CD8-positive, alpha-beta memory T cell (primary cell): ENCODE measurements at places on chromosomes 6 and 20. TPM values are rescaled to one million over a fixed set of nuclear protein-coding genes. Genes with fewer than 3 reads are reported as not detected.

DLK2 gene
- polyA plus RNA-seq, result 1.4 TPM

PSORS1C2 gene
- not detected for polyA plus RNA-seq

C20orf144 gene
- not detected for polyA plus RNA-seq

RGS17 gene
- polyA plus RNA-seq, result 0.49 TPM

CNKSR3 gene
- not detected for polyA plus RNA-seq

C6orf163 gene
- 0.16 TPM for polyA plus RNA-seq
